Progenitor cell of endocrine pancreas (in vitro differentiated cells): ENCODE measurements at places on chromosomes 5 and 9. TPM values are rescaled to one million over a fixed set of nuclear protein-coding genes. Genes with fewer than 3 reads are reported as not detected.

- no peak overlapping the region for H3K4me3 ChIP-seq
- H3K4me1 ChIP-seq: no peaks in the 10 kb centered on the region
- peaks cover 4% of the 10 kb centered on the region for H3K27me3 ChIP-seq
- no peak overlapping the region for H3K27ac ChIP-seq
Measured at GRCh38 chr5:146781157-146781556, 97.4 kb downstream of the PPP2R2B start.

- H3K36me3 ChIP-seq: no peaks in the 10 kb centered on the region
- no peak overlapping the region for H3K4me3 ChIP-seq
- H3K27ac ChIP-seq: no peak overlapping the region
Measured at GRCh38 chr9:98280574-98280973, 25.1 kb upstream of the TBC1D2 start.

DNA sequence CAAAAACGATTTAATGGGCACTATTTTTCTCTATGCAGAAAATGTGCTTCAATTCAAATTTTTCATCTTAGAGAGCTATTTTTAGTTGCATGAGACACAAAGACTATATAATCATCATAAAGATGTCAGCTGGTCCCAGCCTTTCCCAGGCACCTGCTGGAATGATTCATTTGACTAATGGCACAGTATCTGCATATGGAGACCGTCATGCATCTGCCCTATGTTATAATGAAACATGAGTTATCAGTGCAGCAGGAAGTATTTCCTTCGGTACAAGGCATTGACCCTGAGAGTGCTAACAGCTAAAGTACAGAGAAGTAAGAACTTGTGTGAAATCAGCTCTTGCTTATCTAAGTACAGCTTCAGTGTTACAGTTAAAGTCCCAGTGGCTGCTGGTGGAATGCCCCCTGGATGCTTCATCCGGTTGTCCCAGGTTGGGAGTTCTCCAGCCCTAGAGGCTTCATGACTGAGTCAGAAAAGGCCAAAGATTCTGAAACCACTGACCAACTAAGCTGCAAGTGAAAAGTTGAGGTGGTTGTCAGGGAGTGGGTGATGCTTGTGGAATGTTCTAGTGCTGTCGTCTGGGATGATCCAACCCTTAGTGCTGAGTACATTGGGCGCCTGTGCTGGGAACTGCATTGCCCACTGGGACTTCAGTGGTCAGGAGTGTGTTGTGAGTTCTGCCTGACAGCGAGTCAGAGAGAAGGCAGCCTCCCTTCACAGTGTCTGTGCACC is 57.2 kb downstream of the MTRR start:
- H3K27ac ChIP-seq: no peak overlapping the region
- H3K4me3 ChIP-seq: no peak overlapping the region
- no peaks in the 10 kb centered on the region for H3K36me3 ChIP-seq
- H3K4me1 ChIP-seq: no peaks in the 10 kb centered on the region
- peaks cover 18% of the 10 kb centered on the region for H3K27me3 ChIP-seq
- no peak for DNase-seq

DNA sequence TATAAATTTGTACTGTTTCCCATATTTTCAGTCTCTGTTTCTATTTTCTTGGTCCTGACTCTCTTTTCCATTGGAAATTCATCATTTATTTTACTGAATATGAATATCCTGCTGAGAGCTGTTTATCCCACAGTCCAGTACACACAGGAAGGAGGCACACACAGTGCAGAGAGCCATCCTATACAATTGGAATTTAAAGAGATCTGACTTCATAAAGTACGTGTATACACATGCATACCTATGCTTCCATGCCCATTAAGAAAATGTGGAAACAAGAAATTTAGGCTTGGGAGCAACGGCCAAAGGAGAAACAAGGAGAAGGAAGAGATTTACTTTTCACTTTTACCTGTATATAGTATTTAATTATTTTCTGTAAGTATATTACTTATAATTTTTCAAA is 99.2 kb downstream of the NFIB start:
- no peak overlapping the region for H3K27ac ChIP-seq
- DNase-seq: no peak
- H3K36me3 ChIP-seq: no peaks in the 10 kb centered on the region
- H3K4me3 ChIP-seq: no peak overlapping the region

DNA sequence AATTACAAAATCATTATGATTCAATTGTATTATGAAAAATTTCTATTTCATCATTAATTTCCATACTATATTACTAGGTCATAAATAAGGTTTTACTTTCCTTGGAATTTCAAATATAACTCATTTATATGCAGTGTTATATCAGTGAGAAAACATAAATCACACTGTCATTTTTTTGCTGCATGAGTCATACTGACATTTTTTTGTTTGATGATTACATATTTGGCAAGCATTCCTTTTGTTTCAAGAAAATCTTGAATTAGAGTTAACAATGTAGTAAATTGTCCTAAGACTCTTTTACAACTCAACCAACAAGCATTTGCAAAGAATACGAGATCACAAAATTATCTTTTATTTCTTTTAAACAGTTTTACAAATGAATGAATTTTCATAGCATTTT is 298.4 kb upstream of the SEMA6A start:
- no peak overlapping the region for H3K27ac ChIP-seq
- no peak for DNase-seq
- no peaks in the 10 kb centered on the region for H3K4me1 ChIP-seq
- H3K36me3 ChIP-seq: no peaks in the 10 kb centered on the region
- H3K27me3 ChIP-seq: peaks cover 5% of the 10 kb centered on the region

- H3K27me3 ChIP-seq: peaks cover 33% of the 10 kb centered on the region
- H3K4me1 ChIP-seq: peaks cover 10% of the 10 kb centered on the region
- no peak overlapping the region for H3K4me3 ChIP-seq
- peaks cover 3% of the 10 kb centered on the region for H3K36me3 ChIP-seq
- DNase-seq: no peak
- H3K27ac ChIP-seq: no peak overlapping the region
Measured at GRCh38 chr5:93600409-93601070, 17.5 kb downstream of the NR2F1 start.

GRCh38 chr5:34469971-34470370 is 186.2 kb upstream of the RAI14 start:
- H3K36me3 ChIP-seq: peaks cover 14% of the 10 kb centered on the region
- no peaks in the 10 kb centered on the region for H3K27me3 ChIP-seq
- H3K4me3 ChIP-seq: no peak overlapping the region

DNA sequence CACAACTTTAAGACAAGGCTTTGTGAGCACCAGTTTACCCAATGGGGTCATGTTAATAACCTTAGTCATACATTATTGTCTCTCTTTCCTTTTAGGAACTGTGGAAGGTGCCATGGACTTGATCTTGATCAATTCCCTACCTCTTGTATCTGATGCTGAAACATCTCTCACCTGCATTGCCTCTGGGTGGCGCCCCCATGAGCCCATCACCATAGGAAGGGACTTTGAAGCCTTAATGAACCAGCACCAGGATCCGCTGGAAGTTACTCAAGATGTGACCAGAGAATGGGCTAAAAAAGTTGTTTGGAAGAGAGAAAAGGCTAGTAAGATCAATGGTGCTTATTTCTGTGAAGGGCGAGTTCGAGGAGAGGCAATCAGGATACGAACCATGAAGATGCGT is 48.7 kb downstream of the TEK start:
- no peak overlapping the region for H3K4me3 ChIP-seq
- H3K4me1 ChIP-seq: no peaks in the 10 kb centered on the region
- no peak overlapping the region for H3K27ac ChIP-seq
- H3K36me3 ChIP-seq: no peaks in the 10 kb centered on the region

GRCh38 chr9:86925686-86926085 is 21.6 kb downstream of the GAS1 start:
- H3K4me3 ChIP-seq: no peak overlapping the region
- peaks cover 27% of the 10 kb centered on the region for H3K27me3 ChIP-seq
- peaks cover 2% of the 10 kb centered on the region for H3K4me1 ChIP-seq
- H3K36me3 ChIP-seq: no peaks in the 10 kb centered on the region

GRCh38 chr5:37738057-37738691 is 101.7 kb downstream of the GDNF start:
- no peak overlapping the region for H3K4me3 ChIP-seq
- H3K4me1 ChIP-seq: peaks cover 19% of the 10 kb centered on the region
- no peaks in the 10 kb centered on the region for H3K27me3 ChIP-seq

GRCh38 chr9:121569266-121569648 is 69.6 kb upstream of the GGTA1 start:
- no peaks in the 10 kb centered on the region for H3K4me1 ChIP-seq
- H3K4me3 ChIP-seq: no peak overlapping the region
- H3K27ac ChIP-seq: no peak overlapping the region
- no peak for DNase-seq
- H3K36me3 ChIP-seq: no peaks in the 10 kb centered on the region
- H3K27me3 ChIP-seq: peaks cover 29% of the 10 kb centered on the region

DNA sequence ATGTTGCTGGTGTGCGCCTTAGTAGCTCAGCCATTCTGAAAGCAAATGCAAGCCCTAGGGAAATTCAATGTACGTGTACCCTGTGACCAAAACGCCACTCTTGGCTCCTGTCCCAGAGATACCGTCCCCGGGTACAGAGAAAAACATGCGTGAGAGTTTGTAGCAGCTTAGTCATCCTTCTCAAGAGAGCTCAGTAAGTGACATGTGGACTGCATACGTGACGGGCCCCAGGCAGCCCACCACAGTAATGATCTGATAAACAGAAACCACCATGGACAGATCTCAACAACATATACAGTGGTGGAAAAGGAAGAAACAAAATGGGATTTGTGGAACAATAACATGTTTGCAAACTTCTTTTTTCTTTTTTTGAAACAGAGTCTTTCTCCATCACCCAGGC is 45.1 kb downstream of the S1PR3 start:
- H3K27me3 ChIP-seq: no peaks in the 10 kb centered on the region
- H3K36me3 ChIP-seq: no peaks in the 10 kb centered on the region
- peaks cover 1% of the 10 kb centered on the region for H3K4me1 ChIP-seq
- no peak overlapping the region for H3K27ac ChIP-seq
- no peak overlapping the region for H3K4me3 ChIP-seq

GRCh38 chr5:17090839-17091238 is 126.6 kb upstream of the BASP1 start:
- DNase-seq: no peak
- no peak overlapping the region for H3K4me3 ChIP-seq
- H3K4me1 ChIP-seq: no peaks in the 10 kb centered on the region

DNA sequence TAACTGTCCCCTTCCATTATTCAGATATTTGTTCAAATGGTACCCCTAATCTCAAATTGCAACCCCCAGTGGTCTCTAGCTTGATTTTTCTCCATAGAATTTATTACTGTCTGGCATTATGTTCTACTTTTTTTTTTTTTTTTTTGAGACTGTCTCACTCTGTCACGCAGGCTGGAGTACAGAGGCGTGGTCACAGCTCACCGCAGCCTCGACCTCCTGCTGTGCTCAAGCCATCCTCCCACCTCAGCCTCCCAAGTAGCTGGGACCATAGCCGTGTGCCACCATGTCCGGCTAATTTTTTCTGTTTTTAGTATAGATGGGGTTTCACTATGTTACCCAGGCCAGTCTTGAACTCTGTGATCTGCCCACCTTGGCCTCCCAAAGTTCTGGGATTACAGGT is 2.0 kb upstream of the REEP5 start:
- H3K27me3 ChIP-seq: peaks cover 15% of the 10 kb centered on the region
- H3K4me1 ChIP-seq: peaks cover 9% of the 10 kb centered on the region
- DNase-seq: no peak
- peak overlapping the region; percentile 33 for H3K4me3 ChIP-seq
- H3K27ac ChIP-seq: no peak overlapping the region

The PTGDS gene
- not detected in 2 replicates for total RNA-seq

The IRX2 gene
- total RNA-seq: 4.2 and 6.0 TPM in 2 replicates
